Activated CD4-positive, alpha-beta T cell treated with anti-CD3 and anti-CD28 coated beads for 1 hour (primary cell): ENCODE measurements at places on chromosomes 16 and 17.

DNA sequence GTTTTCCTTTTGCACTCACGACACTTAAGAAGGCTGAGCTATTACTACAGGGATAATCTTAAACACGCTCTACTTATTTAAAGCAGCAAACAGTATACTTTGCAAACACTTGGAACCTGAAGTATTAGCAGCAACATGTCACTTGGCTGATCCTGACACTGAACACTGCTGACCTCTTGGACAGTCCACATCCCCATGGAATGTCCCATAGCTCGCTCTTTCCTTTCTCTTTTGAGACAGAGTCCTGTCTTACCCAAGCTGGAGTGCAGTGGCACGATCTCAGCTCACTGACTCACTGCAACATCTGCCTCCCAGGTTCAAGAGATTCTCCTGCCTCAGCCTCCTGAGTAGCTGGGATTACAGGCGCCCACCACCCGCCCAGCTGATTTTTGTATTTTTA, 26.4 kb downstream of the SMYD4 start:
- no peak for DNase-seq

GRCh38 chr16:11439790-11440656, 94.8 kb downstream of the RMI2 start:
- DNase-seq: no peak

GRCh38 chr17:16443511-16444257, 28.3 kb downstream of the TRPV2 start:
- no peak for DNase-seq

DNA sequence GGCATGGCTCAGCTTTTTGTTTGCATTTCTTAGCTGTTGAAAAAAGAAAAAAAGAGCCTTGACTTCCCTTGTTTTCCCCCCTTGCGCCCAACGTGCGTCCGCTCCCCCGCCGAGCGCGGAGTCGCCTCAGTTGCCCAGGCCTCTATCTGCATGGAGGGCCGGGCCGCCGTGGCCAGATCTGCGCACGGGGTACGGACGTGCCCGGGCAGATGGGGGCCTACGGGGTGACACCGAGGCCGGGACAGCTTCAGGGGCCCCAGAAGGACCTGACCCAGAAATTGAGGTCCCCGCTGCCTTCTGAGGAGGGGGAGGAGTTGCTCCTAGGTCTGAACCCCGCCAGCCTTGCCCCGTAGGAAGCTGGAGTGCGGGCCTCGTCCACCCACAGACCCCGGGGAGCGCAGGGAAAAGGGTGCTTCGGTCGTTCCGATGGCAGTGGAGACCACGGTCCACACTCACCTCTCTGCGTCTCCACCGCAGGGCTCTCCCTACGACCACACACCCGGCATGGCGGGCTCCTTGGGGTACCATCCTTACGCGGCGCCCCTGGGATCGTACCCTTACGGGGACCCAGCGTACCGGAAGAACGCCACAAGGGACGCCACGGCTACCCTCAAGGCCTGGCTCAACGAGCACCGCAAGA, 1.5 kb downstream of the IRX5 start:
- no peak for DNase-seq

GRCh38 chr16:67186550-67186950, 2.8 kb upstream of the MATCAP1 start:
- DNase-seq: no peak

DNA sequence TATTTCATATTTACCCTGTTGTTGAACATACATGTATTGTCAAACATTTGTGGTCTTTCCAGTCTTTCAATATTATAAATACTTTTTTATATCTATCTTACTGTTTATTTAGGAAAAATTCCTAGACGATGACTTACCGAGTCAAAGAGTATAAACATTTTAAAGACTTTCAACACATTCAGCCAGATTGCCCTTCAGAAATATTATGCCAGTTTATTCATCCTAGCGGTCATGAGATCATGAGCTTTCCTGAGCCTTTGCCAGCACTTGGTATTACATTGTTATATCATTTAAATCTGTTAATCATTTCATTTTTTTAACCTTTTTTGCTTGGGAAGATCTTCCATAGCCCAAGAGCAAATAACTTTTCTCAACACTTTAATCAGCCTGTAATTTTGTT, 197.4 kb downstream of the SPECC1 start:
- DNase-seq: no peak

GRCh38 chr16:11800382-11800718, 3.3 kb upstream of the ZC3H7A start:
- DNase-seq: no peak

DNA sequence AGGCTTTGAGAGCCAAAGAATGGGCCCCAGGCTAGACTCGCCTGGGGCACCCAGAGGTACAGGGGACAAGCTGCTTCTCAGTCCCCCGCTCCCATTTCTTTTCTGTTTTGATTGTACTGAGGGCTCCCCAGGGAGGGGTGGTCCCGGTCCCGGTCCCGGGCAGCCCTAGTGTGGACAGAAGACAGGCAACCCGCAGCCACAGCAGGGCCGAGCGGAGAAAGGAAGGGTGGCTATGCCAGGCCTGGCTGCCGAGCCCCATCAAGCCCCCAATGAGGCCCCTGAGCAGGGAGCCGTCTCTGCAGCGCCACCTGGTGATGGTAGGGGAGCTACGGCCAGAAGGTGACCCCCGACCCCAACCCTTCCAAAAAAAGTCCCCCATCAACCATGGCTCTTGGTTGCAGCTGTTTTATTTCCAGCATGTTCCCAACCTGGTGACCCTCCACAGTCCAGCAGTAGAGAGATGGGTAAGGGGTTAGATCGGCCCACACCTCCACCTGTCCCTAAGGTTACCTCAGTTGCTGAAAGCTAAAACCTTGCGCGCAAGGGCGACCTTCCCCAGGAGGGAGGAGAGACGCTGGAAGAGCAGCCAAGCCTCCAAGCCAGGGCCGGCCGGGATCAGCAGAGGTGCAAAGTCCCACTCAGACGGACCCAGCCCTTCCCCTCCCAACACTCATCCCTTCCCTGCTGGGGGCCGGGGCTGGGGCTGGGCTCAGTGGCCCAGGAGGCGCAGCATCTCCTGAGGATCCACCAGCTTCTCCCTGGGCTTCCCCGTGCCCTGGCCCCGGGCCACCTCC, 2.6 kb upstream of the GRIN2C start:
- peak; percentile 54 for DNase-seq

DNA sequence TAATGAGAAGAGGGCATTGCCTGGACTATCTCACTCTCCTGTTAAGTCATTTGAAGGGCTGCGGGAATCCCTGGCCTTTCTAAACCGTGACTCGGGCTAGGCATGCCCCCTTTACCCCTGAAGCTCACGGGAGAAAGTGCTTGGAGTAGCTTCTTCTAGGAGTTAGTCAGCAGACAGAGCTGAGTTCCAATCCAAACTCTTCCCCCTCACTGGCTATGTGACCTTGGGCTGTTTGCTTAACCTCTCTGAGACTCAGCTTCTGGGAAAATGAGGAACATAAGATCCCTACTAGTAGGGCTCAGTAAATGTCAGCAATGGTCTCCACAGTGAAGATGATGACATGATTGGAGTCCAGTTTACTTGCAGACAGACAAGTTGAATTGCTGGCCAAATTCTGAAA, 5.7 kb upstream of the B9D1 start:
- DNase-seq: no peak

- no peak for DNase-seq
These were observed 209.4 kb downstream of the MRTFB start for GRCh38 chr16:14280541-14280940.

- DNase-seq: no peak
These were observed 2.7 kb downstream of the C16orf89 start for GRCh38 chr16:5062790-5063765.

- DNase-seq: no peak
These were observed 15.6 kb upstream of the LITAF start for GRCh38 chr16:11602321-11602720.

- no peak for DNase-seq
These were observed 16.3 kb downstream of the PIPOX start for GRCh38 chr17:29059281-29059680.

DNA sequence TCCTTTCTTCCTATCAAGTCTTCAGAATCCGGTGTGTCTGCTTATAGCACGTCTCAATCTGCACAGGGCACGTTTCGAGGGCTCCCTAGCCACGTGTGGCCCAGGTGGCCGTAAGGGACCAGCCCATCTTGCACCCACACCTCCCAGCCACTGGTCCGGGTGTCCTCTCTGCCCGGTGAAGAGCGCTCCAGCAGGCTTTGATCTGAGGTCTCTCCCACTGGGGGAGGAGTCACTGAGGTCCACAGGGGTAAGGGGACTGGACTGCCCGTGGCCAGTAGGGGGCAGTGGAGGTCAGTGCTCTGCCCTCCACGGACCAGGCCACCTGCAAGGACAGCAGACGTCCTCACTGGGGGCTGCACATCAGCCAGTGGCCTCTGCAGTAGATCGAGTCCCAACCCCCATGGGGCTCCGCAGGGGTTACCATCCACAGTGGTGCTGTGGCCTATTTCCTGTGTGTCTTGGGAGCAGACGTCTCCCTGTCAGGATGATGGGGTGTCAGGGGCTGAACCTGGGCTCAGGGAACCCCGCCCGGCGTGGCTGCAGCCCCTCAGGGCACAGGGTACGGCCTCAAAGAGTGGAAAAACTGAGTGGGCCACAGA, 204.1 kb upstream of the CIBAR2 start:
- DNase-seq: no peak

DNA sequence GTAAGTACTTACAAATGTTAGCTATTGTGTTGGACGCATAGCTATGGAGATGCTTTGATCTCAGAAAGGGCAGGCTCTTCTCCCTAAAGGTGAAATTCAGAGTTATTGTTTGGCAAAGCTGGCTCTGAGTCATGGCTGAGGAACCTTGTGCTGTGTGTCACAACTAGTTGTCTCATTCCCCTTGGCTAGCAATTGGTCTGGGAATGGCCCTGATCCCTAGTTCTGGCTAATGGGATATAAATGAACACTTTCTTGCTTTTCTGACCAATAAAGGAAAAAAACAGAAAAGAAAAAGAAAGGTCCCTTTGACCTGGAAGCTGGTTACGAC, 210.6 kb downstream of the MAP2K4 start:
- no peak for DNase-seq

- no peak for DNase-seq
These were observed 80.2 kb downstream of the OR1D5 start for GRCh38 chr17:2983255-2983654.

- no peak for DNase-seq
These were observed 4.2 kb downstream of the SMPD3 start for GRCh38 chr16:68444056-68444657.

DNA sequence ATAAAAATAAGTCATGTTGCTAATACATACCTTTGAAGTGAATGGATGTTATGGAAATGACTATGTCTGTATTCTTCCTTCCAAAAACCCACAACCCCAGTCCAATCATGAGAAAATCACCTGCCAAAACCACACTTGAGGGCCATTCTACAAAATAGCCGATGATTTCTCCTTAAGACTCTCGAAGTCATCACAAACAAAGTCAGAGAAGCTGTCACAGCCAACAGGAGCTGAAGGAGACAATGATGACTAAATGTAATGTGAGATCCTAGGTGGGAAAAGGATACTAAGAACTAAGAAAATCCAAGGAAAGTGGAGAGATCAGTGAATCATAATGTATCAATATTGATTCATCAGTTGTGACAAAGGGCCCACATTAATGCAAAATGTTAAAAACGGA, 432.9 kb upstream of the DYNLRB2 start:
- no peak for DNase-seq

DNA sequence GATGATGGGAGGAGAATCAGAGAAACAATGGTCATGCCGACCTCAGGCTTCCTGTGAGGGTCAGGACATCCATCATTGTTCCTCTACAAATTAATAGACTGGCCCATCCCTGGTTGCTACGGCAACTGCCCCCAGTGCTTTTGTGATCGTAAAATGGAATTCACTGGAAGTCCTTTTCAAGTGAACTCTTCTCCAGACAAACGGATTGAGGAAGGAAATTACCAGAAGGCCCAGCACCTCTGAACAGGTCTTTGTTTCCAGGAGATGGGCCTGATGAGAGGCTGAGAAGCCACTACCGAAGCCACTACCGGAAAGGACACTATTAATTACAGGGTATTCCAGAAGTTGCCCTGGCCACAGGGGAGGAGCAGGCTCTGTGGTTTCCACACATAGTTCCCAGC, 126.0 kb downstream of the MGAT5B start:
- DNase-seq: no peak

- no peak for DNase-seq
These were observed 19.2 kb downstream of the SGF29 start for GRCh38 chr16:28572696-28573510.

GRCh38 chr17:78973792-78974520, 5.8 kb downstream of the LGALS3BP start:
- no peak for DNase-seq

GRCh38 chr17:28935744-28936460, 15.4 kb downstream of the PHF12 start:
- DNase-seq: no peak

DNA sequence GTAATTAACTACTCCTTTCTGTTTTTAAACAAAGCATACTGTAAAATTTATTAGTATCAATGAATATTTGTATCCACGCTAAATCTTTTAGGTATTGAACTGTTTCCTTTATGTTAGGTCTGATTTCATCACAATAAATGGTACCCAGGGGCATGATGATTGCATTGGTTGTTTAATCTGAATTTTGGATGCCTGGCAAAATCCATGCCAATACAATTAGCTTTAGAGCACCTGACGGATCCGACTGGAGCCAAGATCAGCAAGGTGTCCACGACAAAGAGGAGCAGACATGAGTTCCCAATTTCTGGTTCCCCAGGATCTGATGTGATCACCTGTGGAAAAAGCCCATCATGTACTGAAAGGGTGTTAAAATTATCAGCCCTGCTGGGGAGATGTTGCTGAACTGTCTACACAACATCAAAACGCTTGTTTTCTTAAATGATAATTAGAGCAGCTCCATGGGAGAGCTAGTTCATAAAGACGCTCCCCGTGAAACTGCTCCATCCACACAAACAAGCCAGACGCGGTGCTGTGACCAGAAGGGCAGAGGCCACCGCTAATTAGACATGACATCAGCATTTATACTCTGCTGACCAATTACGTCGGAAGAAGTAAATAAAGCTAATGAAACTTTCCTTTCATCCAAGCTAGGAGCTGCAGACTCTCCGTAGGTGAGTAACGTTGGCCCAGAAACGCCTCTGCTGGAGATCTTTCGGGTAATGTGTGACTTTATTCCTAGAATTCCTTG, 151.7 kb downstream of the CPPED1 start:
- no peak for DNase-seq

DNA sequence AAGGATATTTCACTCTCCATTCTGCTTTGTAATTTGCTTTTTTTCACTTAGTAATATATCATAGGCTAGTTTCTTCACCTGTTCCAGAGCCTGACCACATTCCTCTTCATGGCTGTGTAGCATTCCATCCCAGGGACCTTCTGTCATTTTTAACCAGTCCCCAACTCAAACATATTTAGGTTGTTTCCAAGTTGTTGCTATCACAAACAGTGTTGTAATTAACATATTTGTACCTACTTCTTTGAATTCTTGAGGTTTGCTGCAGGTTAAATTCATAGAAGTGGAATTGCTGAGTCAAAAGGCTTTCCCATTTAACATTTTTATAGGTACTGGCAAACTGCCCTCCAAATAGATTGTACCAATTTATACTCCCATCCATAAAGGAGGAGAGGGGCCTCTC, 65.1 kb upstream of the MED9 start:
- DNase-seq: no peak

- no peak for DNase-seq
These were observed 37.8 kb downstream of the GDE1 start for GRCh38 chr16:19484096-19484495.
